Right lobe of liver (tissue), 6 donors: ENCODE measurements at places on chromosomes 6 and 20. TPM values are rescaled to one million over a fixed set of nuclear protein-coding genes. Genes with fewer than 3 reads are reported as not detected.

DNA sequence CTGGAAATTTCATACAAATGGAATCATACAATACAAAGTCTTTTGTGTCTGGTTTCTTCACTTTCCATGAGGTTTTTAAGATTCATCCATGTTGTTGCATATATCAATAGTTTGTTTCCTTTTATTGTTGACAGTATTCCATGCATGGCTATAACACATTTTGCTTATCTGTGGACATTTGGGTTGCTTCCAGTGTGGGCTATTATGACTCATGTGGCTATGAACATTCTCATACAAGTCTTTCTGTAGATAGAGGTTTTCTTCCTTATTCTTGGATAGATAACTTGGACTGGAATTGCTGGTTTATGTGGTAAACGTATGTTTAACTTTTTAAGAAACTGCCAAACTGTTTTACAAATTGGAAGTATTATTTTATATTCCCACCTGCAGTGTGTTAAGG, 30.0 kb upstream of the KIF6 start:
- DNase-seq, result no peak

- DNase-seq, result no peak
Measured at GRCh38 chr6:131225127-131225526, 89.9 kb downstream of the AKAP7 start.

DNA sequence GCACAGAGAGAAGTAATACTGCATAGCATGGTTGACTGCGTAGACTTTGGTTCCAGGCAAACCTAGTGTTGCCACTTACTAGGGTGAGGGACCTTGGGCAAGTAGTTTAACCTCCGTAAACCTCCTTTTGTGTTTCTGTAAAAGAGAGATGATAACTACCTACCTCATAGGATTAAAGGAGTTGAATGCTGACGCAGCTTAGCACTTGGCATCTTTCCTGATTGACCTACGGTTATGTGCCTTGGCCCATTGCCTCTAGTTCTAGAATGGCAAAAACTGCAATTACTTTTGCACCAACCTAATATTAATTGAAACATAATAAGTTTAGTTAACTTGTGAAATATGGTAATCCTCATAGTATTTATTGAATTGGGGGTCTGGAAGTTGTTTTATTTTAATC, 19.1 kb downstream of the GHRH start:
- peak; percentile 71 for DNase-seq

- peak; percentile 7 for DNase-seq
Measured at GRCh38 chr20:588476-588875, 21.6 kb downstream of the TCF15 start.

GRCh38 chr20:24491041-24491756, 21.8 kb downstream of the SYNDIG1 start:
- DNase-seq, result no peak

DAAM2 gene
- total RNA-seq, result 9.8 TPM

- no peak for DNase-seq
Measured at GRCh38 chr6:162719528-162719927, 8.0 kb downstream of the PRKN start.

AK9 gene
- 1.5 TPM for total RNA-seq

DNA sequence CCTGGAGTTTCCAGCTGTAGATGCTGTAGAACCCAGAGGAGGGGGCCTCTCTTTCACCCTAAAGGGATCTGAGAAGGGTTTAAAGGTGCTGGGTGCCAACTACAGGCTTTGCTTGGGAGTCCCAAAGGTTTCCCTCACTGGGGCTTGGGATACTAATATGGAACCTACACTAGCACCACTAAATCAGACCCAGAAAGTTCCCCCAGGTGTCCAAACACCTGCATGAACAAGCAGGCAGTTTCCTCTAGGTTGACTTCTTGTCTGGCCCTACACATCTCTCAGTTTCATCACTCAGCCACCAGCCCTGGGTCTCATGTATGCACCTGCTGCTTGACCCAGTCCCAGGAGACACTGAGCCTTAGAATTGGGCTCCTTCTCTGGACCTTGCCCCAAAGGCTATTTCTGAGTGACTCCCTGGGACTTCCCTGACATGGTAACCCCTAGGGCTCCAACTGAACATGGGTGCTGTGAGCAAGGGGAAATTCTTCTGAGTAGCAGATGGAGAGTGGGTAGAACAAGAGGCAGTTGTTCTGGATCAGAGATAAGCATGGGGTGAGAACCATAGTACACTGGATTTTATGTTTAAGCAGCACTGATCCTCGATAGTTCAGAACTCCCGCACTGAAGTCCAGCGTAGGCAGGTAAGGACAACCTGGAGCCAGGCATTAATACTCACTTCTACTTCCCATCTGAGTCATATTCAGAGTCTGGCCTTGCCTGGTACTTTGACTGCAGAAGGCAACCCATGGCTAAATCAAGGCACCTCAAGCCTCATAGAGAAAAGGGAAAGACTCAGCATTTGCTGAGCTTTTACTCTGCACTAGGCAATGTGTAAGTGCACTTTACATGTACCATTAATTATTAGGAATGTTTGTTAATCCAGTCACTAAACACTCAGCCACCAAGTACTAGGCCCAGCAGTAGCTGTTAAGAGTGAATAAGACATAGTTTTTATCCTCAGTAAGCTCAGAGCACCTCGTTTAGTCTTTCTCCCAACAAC, 16.8 kb downstream of the BCL2L1 start:
- no peak for DNase-seq

DNA sequence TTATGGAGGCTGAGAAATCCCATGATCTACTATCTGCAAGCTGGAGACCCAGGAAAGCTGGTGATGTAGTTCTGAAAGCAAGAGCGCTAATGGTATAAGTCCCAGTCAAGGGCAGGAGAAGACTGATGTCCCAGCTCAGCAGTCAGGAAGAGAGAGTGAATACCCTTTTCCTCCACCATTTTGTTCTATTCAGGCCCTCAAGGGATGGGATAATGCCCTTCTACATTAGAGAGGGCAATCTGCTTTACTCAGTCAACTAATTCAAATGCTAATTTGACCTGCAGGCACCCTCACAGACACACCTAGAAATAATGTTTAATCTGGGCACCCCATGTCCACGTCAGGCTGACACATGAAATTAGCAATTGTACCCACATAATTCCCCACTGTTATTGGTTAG, 10.8 kb upstream of the FYN start:
- DNase-seq, result no peak

DNA sequence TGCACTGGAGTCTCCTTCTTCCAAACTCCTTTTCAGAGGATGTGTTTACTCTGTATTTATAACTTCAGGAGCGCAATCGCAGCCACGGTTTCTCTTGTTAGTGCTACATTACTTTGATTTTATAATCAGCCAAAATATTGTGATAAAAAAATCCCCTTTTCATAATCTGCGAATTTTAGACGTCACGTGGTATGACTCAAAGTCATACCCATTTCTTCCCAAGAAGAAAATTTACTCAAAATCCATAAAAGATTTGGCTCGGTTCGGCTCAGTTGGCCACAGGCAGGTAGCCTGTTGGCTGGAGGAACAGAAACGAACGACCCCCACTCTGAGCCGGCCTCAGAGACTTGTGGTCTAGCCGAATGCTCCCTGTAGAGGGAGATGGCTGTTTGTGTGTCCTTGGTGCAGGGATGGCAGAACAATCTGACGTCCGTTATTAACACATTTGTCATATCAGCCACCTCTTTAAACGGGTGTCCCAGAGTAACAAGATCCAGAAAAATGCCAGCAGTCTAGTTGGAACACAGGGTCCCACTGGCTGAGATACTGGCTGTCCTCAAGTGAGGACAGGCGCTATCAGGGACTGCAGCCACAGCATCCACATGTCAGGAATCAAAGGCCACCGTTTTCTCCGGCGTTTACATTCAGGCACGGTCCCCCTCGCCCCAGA, 247.6 kb downstream of the DLL1 start:
- DNase-seq, result no peak

GRCh38 chr20:5586720-5587119, 163.5 kb upstream of the SHLD1 start:
- DNase-seq, result no peak

DNA sequence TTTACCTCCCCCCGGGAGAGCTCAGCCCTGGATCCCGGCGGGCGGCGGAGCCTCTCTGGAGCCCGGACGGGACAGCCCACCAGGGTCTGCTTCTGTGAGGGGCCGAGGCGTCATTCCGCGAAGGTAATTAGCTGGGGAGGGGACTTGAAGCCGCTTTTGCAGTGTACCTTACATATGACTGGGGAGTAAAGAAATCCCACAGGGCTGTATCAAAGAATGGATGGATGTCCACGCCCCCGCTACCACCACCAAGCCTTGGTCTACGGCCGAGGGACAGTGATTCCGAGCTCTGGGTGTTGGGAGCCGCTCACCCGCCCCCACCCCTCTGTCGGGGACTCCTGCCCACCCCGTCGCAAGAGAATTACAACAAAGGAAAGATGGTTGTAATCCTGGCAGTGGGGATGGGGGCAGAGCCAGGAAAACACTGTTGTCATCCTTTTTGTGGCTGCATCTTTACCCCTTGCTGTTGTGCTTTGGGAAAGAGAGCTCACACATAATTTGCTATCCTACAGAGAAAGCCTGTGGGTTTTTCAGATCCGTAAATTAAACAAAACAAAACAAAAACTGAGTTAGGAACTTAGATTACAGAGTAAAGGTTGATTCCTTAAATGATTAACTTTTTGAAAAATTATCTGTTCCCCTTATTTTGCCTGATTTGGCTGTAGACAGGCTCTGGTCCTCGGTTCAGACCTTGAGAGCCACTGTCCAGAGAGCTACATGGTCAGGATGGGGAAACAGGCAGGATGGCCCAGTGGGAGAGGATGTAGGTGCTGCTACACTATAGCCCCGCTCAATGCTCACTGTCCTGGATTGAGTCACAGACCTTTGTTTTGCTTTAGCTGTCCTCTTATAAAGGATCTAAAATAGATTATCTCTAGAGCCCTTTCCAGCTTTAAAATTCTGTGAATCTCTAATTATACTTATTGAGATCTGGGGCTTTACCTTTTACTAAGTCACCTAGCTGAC, 997 bp upstream of the FBXO30 start:
- peak; percentile 47 for DNase-seq

DNA sequence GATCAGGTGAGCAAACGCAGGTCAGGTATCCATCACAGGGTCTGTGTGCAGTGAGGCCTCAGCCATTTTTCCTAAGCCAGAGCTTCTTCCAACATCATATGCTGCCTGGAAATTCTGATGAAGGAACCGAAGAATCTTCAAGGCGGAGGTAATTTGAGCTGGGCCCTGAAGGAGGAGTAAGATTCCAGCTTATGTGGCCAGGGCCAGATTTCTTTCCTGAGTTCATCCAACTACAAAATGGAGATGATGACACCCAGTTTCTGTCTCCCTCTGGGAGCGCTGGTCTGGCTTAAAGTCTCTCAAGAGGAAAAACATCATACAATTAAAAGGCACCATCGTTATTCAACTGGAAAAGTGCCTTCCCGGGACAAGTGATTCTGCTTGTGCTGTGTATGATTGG, 6.9 kb upstream of the MANBAL start:
- DNase-seq, result no peak

MATN4 gene
- total RNA-seq, result not detected

DNA sequence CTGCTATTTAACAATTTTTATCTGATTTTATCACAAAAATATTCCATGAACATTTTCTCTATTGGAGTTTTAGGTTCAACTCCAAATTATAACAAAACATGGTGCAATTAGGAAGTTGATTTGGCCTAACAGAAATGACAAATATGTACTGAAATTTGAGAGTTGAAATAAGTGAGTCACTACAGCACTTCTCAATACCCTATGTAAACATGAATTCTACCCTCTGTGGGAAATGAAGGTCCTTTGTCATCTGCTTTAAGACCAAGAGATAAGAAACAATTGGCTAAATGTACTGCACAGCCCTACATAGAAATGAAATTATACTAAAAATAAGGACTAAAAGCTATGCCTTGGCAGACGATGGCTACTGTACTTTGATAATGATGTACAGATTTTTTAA, 86.2 kb upstream of the BEND6 start:
- no peak for DNase-seq

C6orf163 gene
- total RNA-seq, result 1.4 TPM

DNA sequence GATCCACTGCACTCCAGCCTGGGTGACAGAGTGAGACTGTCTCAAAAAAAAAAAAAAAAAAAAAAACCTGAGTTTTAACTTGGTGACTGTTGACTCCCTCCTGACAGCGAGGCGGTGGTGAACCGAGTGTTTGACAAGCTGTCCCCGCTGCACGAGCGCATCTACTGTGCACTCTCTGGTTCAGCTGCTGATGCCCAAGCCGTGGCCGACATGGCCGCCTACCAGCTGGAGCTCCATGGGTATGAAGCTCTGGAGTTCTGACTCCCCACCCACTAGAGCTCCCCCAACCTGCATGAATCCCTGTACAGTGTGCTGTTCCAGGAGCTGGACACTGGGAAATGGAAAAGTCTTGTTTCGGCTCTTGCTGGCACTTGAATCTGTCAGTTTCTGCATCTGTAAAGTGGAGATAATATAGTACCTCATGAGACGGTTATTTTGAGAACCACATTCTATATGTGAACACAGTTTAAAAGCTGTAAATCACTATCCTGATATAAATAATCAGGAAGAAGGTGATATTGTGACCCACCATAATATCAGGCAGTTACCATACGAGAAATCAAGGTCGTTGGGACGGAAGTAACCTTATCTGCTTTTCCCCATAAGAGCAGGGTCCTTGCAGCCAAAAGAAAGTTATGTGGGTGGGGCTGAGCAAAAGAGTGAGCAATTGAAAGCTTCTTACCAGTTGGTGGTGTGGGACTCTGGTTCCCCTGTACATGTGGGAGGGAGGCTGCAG, 3.3 kb downstream of the PSMB9 start:
- no peak for DNase-seq

GRCh38 chr6:160027076-160027475, 58.2 kb downstream of the IGF2R start:
- no peak for DNase-seq

FLRT3 gene
- 9.7 TPM for total RNA-seq

DNA sequence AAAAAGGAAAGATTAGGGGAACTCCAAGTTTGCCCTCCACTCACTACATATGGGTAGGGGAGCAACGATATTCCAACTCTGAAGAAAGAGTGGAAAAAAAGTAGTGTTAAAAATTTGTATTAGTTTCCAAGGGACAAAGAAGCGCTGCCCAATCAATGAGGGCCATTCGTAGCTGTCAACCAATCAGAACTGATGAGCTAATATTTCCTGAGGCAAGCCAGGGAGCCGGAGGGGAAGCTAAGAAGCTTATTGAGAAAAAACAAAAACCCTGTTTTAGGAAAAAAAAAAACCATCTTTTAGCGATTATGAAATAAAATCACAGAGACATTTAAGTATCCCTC, 59.5 kb downstream of the TRIM38 start:
- no peak for DNase-seq

SLC25A27 gene
- total RNA-seq, result 8.8 TPM

DNA sequence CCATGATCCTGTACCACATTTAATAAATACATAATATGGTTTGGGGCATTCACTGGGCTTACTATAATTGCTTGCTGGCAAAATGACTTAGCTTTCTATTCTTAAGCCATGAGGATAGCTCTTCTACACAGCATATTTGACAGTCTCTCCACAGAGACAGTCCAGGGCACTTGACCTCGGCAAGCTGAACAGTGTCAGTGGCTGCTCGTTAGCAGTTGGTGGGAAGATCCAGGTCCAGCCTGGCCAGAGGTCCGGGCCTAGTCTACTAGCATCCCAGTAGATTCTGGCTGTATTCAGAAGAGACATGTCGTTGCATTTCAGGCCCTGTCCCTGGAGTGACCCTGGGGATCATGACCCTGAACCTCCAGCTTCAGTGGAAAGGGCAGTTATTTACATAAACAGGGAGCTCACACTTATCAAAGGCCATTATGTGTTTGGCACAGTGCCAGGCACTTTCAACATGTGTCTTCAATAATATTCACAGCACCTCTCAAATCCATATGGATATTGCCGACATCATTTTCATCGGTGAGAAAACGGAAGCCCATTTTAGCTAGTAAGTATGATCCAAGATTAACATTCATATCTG, 139.0 kb downstream of the IMPG1 start:
- DNase-seq, result no peak

SPATA25 gene
- total RNA-seq, result 2.0 TPM

HMGCLL1 gene
- 0.72 TPM for total RNA-seq

HLA-DRB1 gene
- 46.1 TPM for total RNA-seq
